ENCODE measurements at places on chromosomes 2 and 18.

DNA sequence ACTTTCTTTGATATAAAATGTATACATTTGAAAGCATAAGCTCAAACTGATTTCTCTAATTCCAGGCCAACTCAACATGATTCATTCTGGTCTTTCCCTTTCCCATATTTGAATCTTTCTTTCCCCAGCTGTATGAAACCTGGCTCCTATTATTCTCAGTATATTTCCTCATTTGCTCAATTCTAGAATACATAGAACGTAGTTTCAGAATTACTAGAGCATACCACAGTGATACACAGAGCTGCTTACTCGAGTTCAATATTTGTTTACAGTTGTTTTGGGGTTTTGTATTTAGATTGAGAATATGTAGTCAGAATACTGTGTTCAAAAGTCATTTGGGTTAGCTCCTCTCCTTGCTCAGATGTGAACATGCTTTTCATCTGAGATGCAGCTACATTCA, 43.0 kb downstream of the TNFRSF11A start:
- no peak for DNase-seq

DNA sequence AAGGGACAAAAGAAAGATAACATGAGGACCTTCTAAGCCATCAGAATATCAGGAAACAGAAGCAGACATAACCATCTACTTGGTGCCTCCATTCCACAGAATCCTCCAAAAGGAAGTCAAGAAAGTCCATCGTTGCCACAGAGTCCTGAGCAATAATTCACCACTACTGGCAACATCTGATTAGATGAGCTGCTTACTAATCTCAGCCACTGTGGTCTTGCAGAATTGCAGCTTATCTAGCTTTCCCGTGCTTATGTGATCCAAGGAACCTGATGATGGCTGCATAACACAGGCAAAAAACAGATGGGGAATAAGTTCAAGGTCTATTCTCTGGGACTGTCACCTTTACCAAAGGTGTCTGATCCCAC, 278.5 kb downstream of the AFF3 start:
- DNase-seq = no peak

GRCh38 chr2:241802421-241803318, 6.3 kb upstream of the NEU4 start:
- DNase-seq = no peak

GRCh38 chr2:449246-450067, 161.6 kb upstream of the ALKAL2 start:
- no peak for DNase-seq

DNA sequence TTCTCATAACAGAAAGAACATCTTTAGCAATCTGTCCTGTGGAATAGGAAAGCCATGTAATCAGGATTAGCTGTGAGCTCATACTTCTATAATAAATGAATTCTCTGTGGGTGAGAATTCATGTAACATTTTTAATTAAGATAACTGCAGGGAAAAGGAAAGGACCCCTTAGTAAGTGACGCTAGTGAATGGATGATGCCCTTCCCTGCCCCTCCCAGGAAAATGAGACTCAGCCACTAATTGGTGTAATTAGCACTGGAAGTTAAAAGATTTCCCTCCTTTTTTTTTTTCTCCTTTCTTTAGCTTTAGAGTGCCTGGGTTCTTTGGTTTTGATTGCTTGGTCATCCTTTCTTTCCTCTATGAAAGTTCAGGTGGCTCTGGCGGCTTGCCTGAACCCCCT, 90.3 kb downstream of the VWA3B start:
- no peak for DNase-seq

DNA sequence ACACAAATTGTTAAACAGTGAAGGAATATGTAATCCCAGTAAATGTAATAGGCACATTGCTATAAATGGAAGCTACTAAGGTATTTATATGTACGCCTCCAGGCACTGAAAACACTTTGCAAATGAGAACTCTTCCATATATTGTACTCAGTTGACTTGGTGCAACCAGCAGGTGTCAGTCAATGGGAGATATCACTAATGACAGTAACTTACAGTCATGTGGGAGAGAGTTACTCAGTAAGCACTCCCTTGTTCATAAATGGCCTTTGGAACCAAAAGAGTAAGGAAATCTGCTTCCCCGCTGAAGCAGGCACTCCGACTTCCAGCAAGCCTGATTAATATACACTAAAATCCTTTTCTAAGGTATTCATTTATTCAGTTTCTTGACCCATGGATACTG, 5.9 kb downstream of the MDH1 start:
- DNase-seq = no peak

GRCh38 chr2:65121-65520, 18.8 kb upstream of the FAM110C start:
- no peak for DNase-seq

DNA sequence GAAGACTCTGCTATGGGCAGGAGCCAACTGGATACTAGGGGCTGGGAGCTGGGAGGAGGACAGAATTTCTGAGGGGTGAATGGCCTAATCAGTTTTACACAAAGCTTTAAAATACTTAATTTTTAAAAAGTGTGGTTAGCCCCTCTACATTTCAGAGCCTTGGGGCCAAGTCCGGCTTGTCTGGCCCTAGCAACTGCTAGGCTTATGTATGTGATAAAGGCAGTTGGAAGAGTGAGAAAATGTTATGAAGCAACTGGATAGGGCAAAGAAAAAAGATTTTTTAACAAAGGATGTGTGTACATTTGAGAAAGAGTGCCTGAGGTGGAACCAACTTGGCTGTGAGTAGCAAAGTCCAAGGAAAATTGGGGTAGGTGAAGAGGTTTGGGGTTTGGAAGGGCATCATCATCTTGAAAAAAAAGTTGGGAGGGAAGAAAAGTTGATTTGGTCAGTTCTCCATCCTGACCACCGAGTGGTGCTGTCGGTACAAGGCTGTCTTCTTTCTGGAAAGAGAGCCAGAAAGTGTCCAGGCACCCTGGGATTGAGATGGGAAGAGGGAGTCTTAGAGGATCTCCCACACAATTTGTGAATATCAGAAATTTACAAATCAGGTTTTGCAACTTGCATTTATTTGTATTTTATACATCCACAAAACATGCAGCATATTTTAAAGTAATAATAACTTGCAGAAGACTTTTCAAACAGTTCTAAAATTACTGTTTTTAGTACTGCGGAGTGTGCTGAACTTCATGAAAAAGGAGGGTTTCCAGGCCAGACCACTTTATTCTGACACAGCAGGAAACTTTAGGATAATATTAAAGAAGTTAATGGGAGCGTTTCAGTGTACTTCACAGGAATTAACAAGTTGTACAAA, 10.5 kb upstream of the CDK15 start:
- DNase-seq = no peak

DNA sequence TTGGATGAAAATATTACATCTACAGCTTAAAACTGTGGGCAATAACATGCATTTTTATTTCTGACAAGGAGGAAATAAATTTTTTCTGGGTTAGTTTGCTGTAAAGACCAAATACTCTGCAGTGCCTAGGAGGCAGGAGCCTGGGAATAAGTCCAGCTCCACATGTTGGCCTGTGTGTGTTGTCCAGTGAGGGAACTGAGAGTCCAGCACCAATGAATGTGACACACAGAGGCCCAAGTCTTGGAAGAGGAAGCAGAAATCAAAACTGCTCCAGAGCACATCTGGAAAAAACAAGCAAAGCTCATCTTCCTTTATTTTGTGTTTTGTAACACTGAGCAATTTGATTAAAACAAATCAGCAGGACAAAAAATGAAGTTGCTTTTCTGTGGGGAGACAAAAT, 63.1 kb upstream of the KLHL14 start:
- DNase-seq = no peak

GRCh38 chr2:98881153-98881650, 54.8 kb downstream of the CRACDL start:
- no peak for DNase-seq

DNA sequence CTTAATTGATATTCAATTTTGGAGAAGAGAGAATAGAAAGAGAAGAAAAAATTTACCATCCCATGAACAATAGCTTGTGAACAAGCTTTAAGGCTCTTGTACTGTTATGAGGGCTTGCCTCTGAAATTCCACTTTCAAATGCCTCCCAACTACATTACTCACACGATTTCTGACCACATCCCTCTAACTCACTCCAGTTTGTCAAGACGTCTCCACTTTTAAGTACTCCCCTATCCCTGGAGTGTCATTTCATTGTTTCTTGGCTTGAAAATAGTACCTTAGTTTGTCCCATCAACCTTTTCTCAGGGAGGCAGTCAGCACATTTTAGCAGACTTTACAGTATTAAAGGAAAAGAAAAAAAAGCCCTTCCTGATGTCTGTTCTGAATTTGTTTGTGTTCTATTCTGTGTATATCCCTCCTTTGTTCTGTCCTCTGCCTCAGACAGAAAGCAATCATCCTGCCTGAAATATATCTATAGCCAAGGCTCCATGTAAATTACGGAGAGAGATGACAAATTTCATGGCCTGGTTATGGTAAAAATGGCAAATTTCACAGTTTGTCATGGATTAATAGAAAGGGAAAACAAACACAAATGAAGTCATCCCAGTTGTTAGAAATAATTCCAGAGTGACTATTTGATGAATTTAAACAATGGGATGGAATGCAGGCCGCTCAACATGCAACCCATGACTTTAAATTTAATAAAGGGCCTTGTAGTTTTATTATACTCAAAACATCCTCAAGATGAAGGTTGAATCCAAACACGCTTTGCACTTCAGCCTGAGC, 228.8 kb downstream of the ETAA1 start:
- DNase-seq = no peak

GRCh38 chr2:112529757-112530156, 12.5 kb upstream of the POLR1B start:
- DNase-seq = no peak

DNA sequence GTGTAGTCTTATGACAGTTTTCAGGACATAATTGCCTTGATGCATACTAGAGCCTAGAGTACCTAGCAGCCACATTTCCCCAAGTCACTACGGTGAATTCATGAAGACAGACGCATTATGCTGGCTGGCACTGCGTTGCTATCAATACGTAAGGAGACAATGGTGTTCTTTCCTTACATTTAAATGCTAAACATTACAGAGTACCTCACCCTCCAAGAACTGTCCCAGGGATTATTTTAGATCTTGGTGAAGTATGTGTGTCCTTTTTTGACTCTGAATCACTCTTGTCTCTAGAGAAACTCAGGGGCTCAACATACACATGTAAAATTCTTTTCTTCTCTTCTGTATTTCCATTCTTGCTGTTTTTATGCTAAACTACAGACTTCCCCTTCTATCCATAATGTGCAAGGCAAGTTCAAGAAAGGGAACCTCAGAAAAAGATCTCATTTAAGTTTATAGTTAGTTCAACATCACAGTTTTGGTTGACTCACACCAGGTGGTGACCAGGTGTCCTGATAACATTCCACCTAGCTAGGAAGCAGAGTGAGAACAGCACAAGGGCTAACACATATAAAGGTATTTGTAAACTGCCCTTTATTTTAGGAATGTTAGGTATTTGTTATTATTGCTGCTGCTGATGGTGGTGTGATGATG, 212.4 kb upstream of the HNRNPA3 start:
- no peak for DNase-seq

- no peak for DNase-seq
These were observed 17.0 kb upstream of the UGT1A8 start for GRCh38 chr2:233600386-233600785.

GRCh38 chr2:9052821-9053533, 49.5 kb upstream of the MBOAT2 start:
- no peak for DNase-seq

GRCh38 chr18:75408554-75409506, 18.7 kb downstream of the SMIM21 start:
- no peak for DNase-seq

DNA sequence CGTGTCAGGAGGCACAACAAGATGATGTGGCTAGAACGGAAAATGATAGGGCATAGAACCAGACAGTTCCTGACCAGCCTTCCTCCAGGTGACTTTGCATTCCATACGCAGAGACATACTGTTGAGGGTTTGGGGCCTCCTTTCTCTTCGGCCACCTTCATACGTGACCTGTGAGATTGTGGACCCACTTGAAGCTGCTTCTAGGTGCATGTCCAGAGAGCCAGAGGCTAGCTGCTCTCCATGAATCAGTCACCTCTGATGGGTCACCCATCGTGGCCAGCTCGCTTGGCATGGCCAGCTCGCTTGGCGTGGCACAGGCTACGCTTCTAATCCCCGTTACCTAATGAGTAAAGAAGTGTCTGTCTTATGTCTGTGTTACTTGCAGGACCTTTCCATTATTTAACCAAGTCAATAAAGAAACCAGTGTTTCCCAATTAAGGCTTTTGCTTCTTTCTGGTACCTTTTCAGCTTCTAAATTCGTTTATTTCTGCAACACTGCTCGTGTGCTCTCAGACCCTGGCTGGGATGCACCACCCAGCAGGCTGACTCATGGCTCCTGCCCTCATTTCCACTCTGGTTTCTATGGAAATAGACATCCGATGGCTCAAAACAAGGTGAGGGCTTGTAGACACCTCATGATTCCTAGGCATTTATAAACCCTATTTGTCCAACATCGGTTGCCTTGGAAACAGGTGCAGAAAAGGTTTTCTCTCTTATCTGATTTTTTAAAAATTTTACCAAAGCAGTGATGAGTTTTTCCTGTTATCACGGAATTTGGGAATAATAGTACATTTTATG, 86.7 kb upstream of the B3GNT7 start:
- no peak for DNase-seq

DNA sequence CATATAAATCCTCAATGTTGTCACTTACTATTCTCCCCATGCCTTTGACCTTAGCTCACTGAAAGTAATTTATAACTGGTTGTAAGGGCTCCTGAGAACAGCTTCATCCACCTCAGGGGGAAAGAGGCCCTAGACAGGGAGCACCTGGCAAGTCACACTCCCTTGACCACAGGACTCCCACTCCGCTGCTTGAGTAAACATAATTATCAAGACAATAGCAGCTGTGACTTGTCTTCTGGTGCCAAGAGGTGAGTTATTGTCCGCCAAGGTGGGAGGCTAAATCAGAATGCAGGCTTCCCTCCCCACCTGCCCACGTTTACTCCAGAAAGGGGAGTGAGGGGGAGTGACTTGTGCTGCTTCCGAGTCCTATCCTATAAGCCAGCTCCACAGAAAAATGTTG, 230.6 kb upstream of the LRATD1 start:
- DNase-seq = no peak

DNA sequence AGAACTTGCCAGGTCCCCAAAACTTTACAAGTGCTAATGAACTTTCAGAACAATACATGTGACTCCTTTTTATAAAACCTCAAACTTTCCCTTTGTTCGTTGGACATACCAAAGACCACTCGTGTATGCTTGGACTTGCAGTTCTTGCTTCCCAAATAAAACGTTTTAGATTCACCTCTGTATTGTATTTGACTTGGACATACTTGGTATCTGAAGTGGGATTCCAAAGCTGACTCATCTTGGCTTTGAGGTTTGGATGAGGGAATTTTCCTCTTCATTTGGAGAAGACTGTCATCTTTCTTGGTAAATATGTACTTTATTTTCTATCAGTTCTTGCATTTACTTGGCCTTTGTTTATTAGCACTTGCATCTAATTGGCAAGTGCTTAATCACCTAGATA, 8.0 kb upstream of the CYB5A start:
- DNase-seq = no peak

GRCh38 chr2:3539836-3540235, 18.3 kb downstream of the RNASEH1 start:
- no peak for DNase-seq
